ENCODE measurements at places on chromosomes 6 and 20.

GRCh38 chr6:25995507-25995906 is 32.9 kb downstream of the TRIM38 start:
- no peak for DNase-seq

DNA sequence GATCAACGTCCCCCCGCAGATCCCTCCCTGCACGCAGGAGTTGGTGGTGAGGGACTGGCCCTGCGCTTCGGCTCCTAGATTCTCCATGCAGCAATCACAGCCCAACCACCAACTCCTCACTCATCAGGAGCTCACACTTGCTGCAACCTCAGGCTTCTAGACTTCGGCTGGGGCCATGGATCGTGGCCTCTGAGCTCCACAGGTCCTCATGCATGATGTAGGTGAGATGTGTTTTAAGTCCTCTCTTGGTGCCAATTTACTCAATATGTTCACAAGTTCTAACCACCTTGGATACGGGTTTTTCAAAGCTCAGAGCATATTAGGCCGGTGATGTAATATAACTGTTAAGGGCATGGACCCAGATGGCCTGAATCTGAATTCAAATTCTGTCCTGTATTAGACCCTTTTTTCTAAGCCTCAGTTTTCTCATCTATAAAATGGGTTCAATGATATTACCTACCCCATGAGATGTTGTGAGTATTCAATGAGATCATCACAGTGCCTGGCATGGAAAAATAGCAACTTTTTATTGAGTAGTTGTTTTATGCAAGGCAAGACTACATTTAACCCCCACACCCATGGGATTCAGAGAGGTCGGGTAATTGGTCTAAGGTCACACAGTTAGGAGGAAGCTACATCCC is 31.0 kb downstream of the SUN5 start:
- DNase-seq = peak; percentile 18

- no peak for DNase-seq
Measured at GRCh38 chr6:1839361-1839760, 229.6 kb downstream of the FOXC1 start.

DNA sequence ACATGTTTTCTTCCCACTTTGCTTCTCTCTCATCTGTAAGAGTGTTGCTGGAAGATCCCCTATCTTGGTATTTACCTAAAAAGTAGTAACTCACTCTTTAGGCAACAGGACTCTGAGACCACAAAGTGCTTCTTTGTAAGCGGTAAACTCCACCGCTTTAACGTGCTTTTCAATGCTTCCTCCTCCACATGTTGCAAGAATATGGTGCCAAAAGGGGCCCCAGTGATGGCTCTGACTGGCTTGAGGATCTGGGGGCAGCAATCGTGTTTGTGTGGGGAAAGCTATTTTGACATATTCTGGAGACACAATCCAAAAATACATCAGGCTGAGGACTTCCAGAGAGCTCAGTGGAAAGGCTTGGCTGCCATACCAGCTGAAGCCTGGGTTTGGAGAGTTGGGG is 12.4 kb upstream of the CPNE5 start:
- no peak for DNase-seq

- DNase-seq = peak; percentile 84
Measured at GRCh38 chr6:3157131-3157933, at the start of gene TUBB2A. Gene TUBB2A (minus strand): TSS chr6:3157544. CDS start chr6:3157463, 81 bp downstream.

GRCh38 chr6:3063733-3064700 is 4.3 kb upstream of the RIPK1 start:
- peak; percentile 95 for DNase-seq

GRCh38 chr20:45878076-45878761 is 2.8 kb upstream of the ZSWIM1 start:
- no peak for DNase-seq

GRCh38 chr20:9332791-9333479 is 181.5 kb upstream of the LAMP5 start:
- DNase-seq = no peak

DNA sequence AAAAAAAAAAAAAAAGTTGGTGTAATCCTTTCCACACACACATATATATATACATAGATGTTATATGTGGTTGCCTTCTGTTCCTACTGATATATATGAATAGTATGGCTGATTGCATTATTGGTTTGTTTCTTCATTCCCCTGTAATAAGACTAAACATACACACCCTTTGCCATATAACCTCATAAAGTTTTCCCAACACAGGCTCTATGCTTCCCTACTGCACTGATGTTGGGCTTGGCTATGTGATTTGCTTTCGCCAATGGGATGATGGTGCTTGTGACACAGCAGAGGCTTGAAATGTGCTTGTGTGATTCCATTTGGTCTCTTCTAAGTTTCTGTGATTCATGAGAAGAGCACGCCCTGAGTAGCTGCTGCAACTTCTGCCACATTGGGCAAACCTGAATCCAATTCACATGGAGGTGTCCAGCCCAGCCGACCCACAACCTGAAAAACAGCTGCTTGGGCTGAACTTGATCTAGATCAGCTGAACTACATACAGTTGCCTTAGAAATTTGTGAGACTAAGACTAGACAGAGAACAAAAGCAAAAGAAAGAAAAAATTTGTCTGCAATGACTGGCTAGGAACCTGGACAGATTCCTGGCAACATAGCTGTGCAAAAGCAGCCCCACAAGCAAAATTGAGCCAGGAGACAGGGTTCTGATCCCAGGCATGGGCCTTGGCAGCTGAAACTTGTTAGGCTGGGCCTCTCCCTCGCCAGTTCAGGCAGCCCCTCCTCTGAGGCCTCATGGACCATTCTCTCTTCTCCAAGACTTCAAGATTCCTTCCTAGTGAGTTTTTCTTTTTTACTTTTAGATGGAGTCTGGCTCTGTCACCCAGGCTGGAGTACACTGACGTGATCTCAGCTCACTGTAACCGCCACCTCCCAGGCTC is 13.4 kb upstream of the TBC1D20 start:
- no peak for DNase-seq

DNA sequence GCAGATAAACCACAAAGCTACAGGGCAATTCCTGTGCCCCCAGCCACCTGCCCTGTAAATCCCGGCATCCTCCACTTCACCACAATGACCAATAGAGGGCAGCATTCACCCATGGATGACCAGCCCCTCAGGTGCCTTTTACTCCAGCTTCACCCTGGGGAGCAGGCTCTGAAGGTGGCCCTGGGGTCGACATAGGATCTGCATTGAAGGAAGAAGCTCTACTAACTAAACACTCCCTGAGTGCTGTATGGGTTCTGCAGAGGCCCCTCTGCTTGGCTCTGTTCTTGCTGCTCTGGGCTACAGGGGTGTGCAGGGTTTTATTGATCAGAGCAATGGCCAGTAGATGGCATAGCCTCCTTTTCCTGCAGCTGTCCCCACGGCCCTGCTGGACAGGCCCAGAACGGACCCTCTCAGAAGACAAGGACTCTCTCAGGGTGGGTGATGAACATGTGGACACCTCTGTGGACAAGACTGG is 20.3 kb downstream of the CST4 start:
- DNase-seq = peak; percentile 52

- DNase-seq = no peak
Measured at GRCh38 chr20:2817891-2818595, 1.9 kb downstream of the TMEM239 start.

GRCh38 chr6:158322400-158322723 is 10.1 kb downstream of the TULP4 start:
- no peak for DNase-seq

- no peak for DNase-seq
Measured at GRCh38 chr6:4563156-4563555, 213.0 kb upstream of the CDYL start.
